H1 (cell line): ENCODE measurements at places on chromosomes 1 and 21.

DNA sequence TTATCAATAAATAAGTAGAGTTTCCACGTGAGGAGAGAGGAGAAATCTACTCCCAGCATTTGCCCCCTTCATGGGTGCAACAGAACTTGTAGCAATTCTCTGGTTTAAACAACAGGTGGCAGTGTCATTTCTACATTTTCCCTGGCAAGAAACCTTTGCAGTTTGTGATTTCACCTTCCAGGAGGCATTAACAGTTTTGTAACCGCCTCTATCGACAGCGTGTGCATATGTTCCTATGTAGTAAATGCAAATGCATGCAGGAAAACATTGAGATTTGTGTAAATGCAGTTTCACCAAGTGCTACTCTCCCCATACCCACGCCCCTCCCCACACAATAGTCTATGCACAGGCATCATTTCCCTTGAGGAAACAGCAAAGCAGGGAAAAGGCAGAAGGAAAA is 494.7 kb downstream of the SMYD3 start:
- no peak overlapping the region for H3K27ac ChIP-seq
- H3K4me1 ChIP-seq, result no peaks in the 10 kb centered on the region
- no peaks in the 10 kb centered on the region for H3K27me3 ChIP-seq
- no peaks in the 10 kb centered on the region for H3K36me3 ChIP-seq

- H3K4me1 ChIP-seq, result peaks cover 18% of the 10 kb centered on the region
- DNase-seq, result no peak
- H3K4me3 ChIP-seq, result no peak overlapping the region
- no peaks in the 10 kb centered on the region for H3K27me3 ChIP-seq
Measured at GRCh38 chr1:110480356-110481096, 29.6 kb downstream of the PROK1 start.

- H3K4me1 ChIP-seq, result no peaks in the 10 kb centered on the region
- H3K27me3 ChIP-seq, result no peaks in the 10 kb centered on the region
- H3K4me3 ChIP-seq, result no peak overlapping the region
- no peak for DNase-seq
Measured at GRCh38 chr1:30639881-30640452, 83.4 kb downstream of the MATN1 start.

DNA sequence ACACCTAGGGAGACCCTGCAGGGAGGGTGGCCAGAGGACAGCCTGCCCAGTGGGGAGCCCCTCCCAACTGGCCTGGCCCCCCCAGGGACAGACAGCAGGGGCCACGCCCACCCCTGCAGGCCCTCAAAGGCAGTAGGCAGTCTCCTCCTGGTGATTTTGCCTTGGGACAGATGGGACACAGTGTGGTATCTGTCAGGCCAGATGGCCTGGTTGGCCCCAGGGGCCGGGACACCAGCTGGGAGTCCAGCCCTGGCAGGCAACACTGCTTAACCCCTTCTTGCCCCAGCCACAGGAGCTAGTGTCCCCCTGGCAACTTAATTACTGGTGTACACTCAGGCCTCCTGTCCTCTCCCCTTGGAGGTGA is 17.8 kb downstream of the IFFO2 start:
- H3K27me3 ChIP-seq, result no peaks in the 10 kb centered on the region
- H3K36me3 ChIP-seq, result no peaks in the 10 kb centered on the region
- DNase-seq, result no peak
- H3K27ac ChIP-seq, result no peak overlapping the region
- peaks cover 23% of the 10 kb centered on the region for H3K4me1 ChIP-seq

DNA sequence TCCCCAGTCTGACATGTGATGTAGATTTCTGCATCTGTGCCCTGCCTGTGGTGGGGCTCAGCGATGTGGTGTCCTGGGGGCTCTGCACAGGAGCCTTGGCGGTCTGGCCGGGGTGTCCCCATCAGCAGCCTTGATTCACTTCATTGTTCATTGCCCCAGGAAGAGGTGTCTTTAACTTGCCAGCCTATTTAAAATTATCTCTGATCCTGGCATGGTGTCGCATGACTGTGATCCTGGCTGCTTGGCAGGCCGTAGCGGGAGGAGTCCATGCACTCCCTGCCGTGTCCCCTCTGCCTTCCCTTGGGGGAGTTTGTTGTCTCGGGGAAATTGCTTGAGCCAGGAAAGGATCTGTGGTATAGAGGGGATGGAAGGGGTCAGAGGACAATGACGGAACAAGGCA is 59.9 kb downstream of the TRIM11 start:
- H3K4me3 ChIP-seq, result no peak overlapping the region
- H3K36me3 ChIP-seq, result no peaks in the 10 kb centered on the region
- no peaks in the 10 kb centered on the region for H3K4me1 ChIP-seq
- no peak for DNase-seq
